ENCODE measurements at places on chromosomes 4 and X. TPM values are rescaled to one million over a fixed set of nuclear protein-coding genes. Genes with fewer than 3 reads are reported as not detected.

SUPT20HL2 gene
- polyA plus RNA-seq: not detected

SCML2 gene
- polyA plus RNA-seq: 2.6 TPM

BEX1 gene
- 529 TPM for polyA plus RNA-seq

PASD1 gene
- not detected for polyA plus RNA-seq

SPATA4 gene
- 4.7 TPM for polyA plus RNA-seq

FANCB gene
- not detected for polyA plus RNA-seq

Data from Purkinje cell (primary cell).